ENCODE measurements at places on chromosomes 4 and X.
A peak's percentile ranks its signal among the peaks of the same experiment; 100 is the strongest.

GRCh38 chr4:105248613-105249012 is 101.9 kb downstream of the TET2 start:
- no peak for DNase-seq

- DNase-seq, result no peak
These were observed 419.6 kb downstream of the BCOR start for GRCh38 chrX:39677978-39678791.

- DNase-seq, result no peak
These were observed 53.7 kb downstream of the ZAR1 start for GRCh38 chr4:48543796-48544195.

GRCh38 chr4:71217688-71218087 is 121.1 kb upstream of the SLC4A4 start:
- DNase-seq, result no peak

DNA sequence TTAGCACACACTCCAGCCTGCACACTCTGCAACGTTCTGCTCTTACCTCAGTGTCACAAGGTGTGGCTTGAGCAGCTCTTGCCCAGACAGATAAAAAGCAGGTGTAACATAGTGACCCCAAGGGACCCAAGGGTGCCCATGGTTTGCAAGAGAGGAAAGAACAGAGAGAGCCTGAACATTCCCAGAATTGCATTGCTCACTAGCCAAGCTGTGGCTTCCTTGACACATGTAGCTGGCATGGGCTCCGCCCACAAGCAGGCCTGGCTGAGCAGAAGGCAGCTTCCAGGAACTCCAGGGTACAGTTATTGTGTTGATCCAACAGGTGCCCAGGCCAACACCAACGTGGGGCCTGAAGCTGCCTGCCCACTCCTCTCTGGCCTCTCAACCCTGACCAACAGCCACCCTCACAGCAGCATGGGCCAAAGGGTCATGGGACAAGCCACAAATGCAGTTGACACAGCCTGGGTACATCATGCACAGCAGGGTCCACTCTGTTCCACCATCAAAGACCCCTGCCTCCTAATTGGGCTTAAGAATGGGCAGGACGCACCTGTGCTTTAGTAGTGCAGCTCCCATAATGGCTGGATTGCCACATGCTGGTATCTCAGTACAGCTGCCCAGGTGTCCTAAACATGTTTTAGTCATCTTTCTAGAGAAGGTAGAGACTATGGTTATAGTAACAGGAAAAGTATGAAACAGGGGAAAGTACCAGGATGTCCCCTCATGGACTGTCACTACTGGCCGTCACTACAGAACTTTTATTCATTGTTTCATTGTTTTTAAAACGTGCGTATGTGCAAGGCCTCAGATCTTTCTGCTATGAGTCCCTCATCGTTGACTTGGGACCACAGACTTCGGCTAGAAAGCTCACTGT is 73.7 kb upstream of the ACSL1 start:
- no peak for DNase-seq

DNA sequence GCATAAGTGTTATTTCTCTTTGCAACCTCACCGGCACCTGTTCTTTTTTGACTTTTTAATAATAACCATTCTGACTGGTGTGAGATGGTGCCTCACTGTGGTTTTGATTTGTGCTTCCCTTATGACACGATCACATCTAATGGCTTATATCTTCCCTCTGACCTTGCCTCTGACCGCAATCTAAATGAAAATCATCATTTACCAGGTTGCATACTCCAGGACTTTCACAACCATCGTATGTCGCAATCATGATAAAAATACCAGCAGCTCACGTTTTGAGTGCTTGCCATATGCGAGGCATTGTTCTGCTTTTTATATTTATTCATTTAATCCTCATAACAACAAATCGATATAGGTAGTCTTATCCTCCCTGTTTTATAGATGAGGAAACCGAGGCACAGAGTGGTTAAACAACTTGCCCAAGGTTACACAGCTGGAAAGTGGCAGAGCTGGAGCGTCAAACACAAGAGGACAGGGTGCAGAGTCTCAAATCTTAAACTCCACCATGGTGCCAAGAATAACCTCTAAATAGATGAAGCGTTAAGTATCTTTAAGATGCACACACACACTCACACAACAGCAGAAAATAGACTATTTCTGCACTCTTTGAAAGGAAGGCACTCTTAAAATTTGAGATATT is 102.2 kb downstream of the SEL1L3 start:
- DNase-seq, result no peak

DNA sequence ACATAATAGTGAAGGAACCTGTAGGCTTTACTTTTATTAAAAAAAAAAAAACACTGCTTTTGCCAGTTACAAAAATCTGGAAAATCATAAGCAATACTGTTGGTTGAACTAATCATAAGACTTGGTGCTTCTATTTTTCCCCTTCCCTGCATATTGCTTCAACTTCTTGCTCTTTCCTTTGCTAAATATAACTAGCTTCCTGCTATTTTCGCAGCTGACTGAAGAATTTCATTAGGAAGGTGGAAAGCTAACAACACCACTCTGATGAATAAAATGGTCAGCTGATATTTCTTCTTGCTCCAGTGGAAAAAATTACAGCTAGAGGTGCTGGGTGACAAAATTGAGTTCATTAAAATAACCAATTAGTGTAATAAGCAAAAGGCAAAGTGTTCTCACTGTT is 39.3 kb downstream of the MEPE start:
- DNase-seq, result no peak

DNA sequence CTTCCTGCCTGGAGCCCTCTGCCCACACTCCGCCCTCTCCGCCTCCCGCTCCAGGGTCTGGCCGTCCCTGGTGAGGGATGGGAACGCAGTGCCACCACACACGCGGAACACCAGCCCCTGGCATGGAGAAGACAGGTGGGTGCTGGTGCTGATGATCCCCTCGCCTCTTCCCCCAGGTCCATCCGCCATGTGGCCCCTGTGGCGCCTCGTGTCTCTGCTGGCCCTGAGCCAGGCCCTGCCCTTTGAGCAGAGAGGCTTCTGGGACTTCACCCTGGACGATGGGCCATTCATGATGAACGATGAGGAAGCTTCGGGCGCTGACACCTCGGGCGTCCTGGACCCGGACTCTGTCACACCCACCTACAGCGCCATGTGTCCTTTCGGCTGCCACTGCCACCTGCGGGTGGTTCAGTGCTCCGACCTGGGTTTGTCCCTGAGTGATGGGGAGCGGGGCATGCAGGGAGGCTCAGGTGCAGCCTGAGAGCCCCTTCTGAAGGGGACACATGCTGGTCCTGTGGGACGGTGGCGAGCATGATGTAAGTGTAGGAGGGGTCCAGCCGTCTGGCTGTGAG is 9.8 kb downstream of the BGN start:
- DNase-seq, result peak; percentile 45

DNA sequence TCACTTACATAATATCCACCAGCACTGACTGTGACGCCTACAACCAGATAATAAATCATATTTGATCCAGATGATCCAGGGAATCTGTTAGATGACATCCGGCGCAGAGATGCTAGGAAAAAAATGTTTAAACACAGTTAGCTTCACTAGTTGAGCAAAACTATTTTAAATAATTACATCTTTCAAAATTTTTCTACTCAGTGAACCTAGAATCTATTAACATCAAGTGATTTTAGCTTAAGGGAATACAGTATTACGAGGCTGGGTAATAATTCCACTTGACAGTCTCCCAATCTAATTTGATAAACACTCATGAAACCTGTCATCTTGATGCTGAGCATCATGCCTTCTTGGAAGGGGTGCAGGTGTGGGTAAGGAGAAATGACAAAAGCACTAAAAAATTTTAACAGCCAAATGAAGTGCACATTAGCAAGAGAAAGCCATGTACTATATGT is 4.7 kb downstream of the MGARP start:
- no peak for DNase-seq

DNA sequence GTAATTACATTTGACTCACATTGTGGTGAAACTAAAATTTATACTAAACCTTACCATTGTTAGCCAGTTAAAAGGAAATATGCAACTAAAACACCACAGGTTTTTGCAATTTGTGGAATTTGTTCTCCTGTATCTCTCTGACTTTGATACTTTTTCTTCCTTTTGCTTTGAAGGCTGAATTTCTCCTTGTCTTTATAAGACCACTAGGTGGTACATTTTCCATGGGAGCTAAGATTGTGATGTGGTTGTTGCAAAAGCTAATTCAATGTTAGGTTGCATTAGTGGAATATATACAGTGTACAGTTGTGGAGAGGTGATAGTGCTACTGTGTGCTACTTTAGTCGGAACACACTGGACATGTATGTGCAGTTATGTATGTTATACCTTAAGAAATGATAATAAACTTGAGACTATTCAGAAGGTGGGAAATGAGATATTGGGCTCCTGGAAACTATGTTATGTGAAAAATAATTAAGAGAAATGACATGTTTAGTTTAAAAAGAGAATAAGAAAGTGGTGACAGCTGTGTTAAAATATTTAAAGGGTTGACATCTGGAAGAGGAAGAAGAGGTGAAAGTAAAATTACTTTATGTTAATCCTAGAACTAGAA is 70.3 kb downstream of the ARL9 start:
- peak; percentile 18 for DNase-seq

- no peak for DNase-seq
These were observed 11.5 kb upstream of the SRPX start for GRCh38 chrX:38232079-38232686.

- no peak for DNase-seq
These were observed 67.9 kb downstream of the CHRNA9 start for GRCh38 chr4:40403081-40403480.

GRCh38 chr4:124762956-124763355 is 50.4 kb upstream of the ANKRD50 start:
- no peak for DNase-seq

DNA sequence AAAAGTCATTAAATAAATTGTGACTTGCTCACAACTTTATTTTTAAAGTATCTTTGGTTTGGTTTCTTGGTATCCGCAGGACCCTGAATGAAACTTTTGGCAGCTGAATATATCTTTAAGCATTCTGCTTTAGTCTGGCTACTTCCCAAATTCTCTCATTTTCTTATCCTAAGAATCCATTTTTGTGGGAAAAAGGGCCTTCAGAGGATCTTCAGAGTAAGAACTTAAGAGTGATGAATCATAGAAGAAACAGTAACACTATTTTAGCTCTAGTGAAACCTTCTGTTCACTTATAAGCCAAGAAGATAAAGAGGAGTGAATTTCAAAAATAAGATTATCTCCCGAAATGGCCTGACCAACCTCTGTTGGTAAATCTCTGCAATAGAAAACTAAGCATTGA is 540.6 kb upstream of the MAGEB18 start:
- no peak for DNase-seq

DNA sequence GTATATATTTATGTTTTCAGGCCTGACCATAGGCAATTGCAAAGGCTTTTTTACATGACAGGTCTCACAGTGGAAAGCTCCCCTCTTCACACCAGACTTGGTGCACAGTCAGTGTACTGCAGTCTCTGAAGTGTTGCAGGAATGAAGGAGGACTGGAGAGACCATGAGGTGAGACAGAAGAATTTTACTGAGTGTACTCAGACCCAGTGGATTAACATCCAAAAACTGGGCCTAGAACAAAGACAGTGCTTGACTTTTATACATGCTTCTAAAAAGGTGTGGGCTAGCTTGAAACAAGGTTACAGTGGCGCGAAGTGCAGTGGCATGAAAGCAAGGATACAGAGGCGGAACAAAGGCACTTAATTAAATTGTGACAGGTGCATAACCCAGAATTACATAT is 822.9 kb downstream of the RAPGEF2 start:
- DNase-seq, result peak; percentile 4

DNA sequence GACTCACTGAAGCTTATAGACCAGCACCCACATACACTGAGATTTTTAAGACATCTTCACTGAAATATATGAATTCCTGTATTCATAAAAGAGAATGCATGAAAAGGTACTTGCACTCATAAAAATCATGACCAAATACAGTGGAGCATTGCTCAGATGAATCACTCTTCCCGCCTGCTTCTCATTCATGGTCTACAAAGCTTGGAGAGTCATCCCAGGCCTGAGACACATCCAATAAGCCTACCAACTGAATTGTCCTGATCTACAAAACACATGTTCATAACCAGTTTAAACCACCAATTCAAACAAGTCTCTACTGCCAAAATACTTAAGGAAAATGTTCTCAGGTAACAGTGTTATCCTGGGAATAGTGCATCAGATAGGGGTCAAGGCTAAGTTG is 38.1 kb downstream of the PROM1 start:
- peak; percentile 38 for DNase-seq

All from DMS53 (cell line).